Parietal lobe (tissue), 2 donors: ENCODE measurements at places on chromosomes 12 and 14. TPM values are rescaled to one million over a fixed set of nuclear protein-coding genes. Genes with fewer than 3 reads are reported as not detected.

The CD27 gene
- total RNA-seq, result 0.63 TPM

The SLC6A12 gene
- 7.8 TPM for total RNA-seq

The TSPAN8 gene
- total RNA-seq, result not detected

The PMCH gene
- total RNA-seq, result not detected

The TAS2R8 gene
- 2.5 TPM for total RNA-seq

The MANSC4 gene
- total RNA-seq, result 0.63 TPM

The RHNO1 gene
- 32.9 TPM for total RNA-seq

The PTPN21 gene
- total RNA-seq, result 12.8 TPM

The RACGAP1 gene
- total RNA-seq, result 28.5 TPM

The CLEC4C gene
- not detected for total RNA-seq

The C14orf119 gene
- 14.4 TPM for total RNA-seq
